ENCODE measurements at places on chromosomes 4 and X.

DNA sequence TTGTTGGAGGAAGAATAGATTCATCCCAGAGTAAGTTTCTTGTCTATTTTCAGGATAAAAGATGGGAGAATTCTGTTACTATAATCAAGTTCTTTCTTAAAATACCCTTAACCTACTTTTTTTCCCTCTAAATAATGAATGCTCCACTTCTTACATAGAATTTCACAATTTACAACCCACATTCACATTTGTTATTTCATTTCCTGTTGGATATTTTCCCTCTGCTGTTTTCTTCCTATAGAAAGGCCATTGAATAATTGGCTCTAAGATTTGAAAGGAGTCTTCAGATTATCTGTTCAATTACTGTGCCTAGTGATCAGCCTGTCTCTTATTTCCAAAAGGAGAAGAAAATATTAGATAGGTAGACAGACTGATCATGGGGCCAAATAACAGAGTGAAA is 79.7 kb downstream of the CPE start:
- no peaks in the 10 kb centered on the region for H3K27me3 ChIP-seq
- H3K36me3 ChIP-seq = no peaks in the 10 kb centered on the region
- H3K4me3 ChIP-seq = no peak overlapping the region
- no peak for DNase-seq
- H3K4me1 ChIP-seq = peaks cover 13% of the 10 kb centered on the region
- no peak overlapping the region for H3K27ac ChIP-seq

- H3K4me3 ChIP-seq = peak overlapping the region; percentile 15
- DNase-seq = no peak
- H3K4me1 ChIP-seq = peaks cover 71% of the 10 kb centered on the region
- peak overlapping the region; percentile 44 for H3K27ac ChIP-seq
- H3K27me3 ChIP-seq = no peaks in the 10 kb centered on the region
- H3K36me3 ChIP-seq = peaks cover 37% of the 10 kb centered on the region
These were observed 36.8 kb upstream of the SPON2 start for GRCh38 chr4:1208970-1209704.

DNA sequence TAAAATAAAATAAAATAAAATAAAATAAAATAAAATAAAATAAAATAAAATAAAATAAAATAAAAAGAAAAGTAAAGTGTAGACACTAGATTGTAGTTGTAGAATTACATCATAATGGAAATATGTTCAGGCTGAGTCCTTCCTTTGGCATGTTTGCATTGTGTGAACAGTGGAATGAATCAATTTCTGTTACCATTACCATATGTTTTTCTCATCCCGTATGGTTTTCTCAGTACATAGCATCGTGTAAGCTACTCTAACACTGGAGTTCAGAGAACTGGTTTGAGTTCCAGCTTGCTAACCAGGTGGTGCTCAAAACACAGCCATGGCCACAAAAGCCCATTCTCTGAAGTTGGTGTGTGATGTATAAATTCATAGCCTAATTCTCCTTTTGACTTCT is 45.9 kb downstream of the USP11 start:
- no peak for DNase-seq
- H3K4me3 ChIP-seq = no peak overlapping the region
- H3K27ac ChIP-seq = no peak overlapping the region
- no peaks in the 10 kb centered on the region for H3K4me1 ChIP-seq

- H3K4me3 ChIP-seq = no peak overlapping the region
- H3K36me3 ChIP-seq = no peaks in the 10 kb centered on the region
- DNase-seq = peak; percentile 3
- H3K4me1 ChIP-seq = no peaks in the 10 kb centered on the region
These were observed 123.6 kb upstream of the TET2 start for GRCh38 chr4:105022811-105023667.

Data from stomach (tissue), 19 donors.